Right lung (tissue), 10 donors: ENCODE measurements at places on chromosomes 3 and 15. TPM values are rescaled to one million over a fixed set of nuclear protein-coding genes. Genes with fewer than 3 reads are reported as not detected.
A peak's percentile ranks its signal among the peaks of the same experiment; 100 is the strongest.

MEGF11 gene
- 11.4 TPM for polyA plus RNA-seq

BCHE gene
- polyA plus RNA-seq, result 33.5 TPM

PCOLCE2 gene
- polyA plus RNA-seq, result 2.8 TPM

GPR176 gene
- 3.3 TPM for polyA plus RNA-seq

TMEM207 gene
- 0.37 TPM for polyA plus RNA-seq

ELL3 gene
- 5.7 TPM for polyA plus RNA-seq

GRCh38 chr15:80783260-80783659 is 4.1 kb downstream of the CEMIP start:
- no peak for DNase-seq

GRCh38 chr15:49964551-49964950 is 154.5 kb downstream of the ATP8B4 start:
- no peak for DNase-seq

DNA sequence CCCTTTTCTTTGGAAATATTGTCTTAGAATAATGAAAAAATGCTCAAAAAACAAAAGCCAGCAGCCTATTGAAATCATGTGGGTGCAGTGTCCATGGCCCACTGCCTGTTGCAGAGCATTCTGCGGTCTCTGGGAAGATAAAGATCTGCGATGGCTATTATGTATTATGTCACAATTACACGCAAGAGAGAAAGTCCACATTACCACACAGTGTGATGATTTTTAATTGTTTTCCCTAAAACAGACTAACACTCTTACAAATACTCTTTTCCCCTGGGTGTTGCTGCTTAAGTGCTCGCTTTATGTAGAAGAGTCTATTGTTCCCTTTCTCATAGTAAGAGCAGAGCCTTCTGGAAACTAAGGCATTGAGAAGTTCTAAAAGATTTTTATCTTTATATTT is 32.2 kb downstream of the SSR3 start:
- DNase-seq, result no peak

- no peak for DNase-seq
Observed at GRCh38 chr3:102441832-102442231, 7.0 kb downstream of the ZPLD1 start.

- no peak for DNase-seq
Observed at GRCh38 chr15:99097441-99098410, 7.2 kb upstream of the SYNM start.

- DNase-seq, result no peak
Observed at GRCh38 chr3:103082501-103082900, 647.7 kb downstream of the ZPLD1 start.

- DNase-seq, result no peak
Observed at GRCh38 chr3:183435661-183436060, 7.2 kb upstream of the MCF2L2 start.

DNA sequence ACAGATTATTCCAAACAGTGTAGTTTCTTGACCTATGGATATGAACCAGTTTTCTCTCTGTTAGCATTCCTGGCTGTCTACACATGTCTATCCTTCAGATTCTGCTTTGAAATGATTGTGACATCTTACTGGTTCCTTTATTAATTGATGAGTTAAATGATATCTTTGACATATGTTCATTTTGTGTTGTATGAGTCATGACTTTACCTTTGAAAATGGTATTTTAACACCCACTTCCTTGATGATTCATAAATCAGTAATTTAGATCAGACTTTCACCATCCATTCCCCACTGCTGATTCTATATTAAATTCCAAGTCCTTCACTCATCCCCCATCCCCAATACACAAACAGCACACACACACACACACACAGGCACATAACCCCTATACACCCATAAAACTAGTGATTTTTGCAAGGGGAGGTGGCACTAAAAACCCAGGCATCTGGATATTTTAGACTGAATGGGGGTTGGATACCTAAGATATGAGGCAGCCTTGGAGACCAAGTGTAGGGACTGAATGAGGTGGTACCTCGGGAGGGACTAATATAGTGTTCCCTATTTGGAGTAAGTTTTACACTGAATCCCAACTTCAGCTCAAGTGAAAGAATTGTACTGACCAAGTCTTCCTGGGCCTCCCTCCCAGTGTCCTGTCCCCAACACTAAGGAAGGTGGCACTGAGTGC is 9.7 kb downstream of the CCK start:
- no peak for DNase-seq

DNA sequence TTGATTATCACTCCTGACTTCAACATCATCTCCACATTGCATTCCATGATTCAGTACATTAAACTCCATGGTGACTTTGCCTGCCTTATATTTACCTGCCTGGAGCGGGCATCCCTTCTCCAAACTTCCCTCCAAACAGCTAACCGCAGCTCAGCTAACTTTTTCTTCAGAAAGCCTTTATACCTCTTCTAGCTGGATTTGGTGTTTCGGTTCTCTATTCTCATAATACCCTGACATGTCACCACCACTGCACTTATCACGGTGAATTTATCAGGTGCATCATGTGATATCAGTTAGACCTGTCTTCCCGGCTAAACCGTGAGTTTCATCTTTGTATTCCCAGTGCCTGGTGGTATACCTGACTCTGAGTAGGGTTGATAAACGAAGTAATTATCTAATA is 367.6 kb downstream of the UNC13C start:
- DNase-seq, result no peak

DNA sequence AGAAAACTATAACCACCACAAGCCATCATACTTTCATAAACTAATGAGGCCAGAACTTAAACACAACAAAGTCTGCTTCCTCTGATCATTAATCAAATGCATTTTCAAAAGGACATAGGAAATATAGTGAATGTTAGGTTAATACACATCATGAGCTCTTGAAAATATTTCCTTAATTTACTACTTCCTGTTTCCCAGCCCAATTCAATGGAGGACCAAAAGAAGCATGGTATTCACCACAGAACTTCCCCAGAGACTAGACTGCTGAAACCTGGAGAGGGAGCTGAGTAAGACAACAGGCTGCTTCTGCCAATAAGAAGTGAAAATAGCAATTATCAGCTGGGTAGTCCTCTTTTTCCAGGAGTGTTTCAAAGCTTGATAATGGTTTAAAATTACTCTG is 250.3 kb downstream of the ULK4 start:
- DNase-seq, result no peak

DNA sequence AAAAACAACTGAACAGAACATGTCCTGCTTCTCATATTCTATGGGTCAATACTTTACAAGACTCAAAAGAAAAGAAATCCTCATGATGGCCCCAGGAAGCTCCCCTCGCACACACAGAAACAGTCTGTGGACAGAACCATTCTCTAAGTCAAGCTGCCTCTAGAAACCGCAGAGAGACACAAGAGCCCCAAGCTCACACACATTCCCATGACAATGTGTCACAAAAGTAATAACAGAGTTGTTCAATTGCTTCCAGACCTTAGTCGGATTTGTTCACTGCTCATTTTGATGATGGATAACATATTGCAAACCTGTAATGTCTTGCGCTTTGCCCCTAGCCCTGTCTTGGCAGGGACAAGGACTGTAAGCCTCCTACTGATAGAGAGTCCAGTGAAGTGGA is 60.9 kb downstream of the UMPS start:
- no peak for DNase-seq

DNA sequence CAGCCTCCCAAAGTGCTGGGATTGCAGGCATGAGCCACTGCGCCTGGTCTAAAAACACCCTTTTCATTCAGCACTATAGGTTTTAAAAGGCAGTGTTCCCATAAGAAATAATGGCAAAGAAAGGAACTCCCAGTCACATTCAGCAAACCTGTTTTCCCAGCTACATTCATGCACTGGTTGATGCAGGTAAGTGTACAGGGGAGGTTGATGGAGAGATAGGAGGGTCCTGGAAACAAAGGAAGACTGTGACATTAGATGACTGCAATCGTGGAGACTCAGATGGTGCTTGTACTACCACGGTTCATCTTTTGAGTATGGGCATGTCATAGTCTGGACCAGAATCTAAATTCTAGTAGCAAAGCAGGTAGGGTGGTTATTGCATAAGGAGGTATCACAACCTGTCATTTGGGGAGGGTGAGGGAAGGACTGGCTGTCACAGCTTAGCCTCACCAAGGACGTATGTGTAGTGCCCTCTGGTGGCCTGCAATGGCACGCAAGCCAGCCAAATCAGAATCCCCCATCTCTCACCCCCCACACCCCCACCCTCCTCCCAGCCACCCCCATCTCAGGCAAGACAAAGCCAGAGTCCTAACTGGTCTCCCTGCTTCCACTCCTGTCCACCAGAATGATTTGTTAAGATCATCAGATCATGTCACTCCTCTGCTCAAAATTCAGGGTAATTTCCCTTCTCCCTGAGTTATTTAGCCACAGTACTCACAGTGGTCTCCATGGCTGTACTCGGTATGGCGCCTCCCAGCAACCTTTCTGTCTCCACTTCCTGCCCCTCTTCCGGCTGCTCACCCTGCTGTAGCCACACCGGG is 28.8 kb upstream of the UBL7 start:
- DNase-seq, result peak; percentile 3

DNA sequence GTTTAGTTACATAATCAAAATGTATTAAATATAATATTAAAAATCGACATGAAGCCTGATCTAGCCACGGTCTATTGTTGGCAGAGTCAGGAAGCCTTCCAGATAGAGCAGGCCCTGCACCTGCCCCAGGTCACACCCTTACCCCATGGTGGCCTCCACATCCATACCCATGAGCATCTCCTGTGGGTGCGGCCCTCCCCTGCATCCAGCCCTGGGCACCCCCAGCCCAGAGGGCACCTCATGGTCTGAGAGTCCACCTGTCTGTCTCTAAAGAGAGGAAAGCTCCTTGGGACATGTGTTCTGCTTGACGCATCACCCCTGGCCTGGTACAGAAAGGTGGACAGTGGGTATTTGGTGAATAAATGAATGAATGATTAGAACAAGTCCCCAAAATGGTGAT is 37.2 kb upstream of the CSPG4 start:
- no peak for DNase-seq

- DNase-seq, result no peak
Observed at GRCh38 chr3:157829786-157830185, 276.4 kb downstream of the SHOX2 start.
